ENCODE measurements at places on chromosomes 6 and 20.

GRCh38 chr6:3321042-3321441 lies 62.3 kb downstream of the PSMG4 start:
- DNase-seq: no peak

- DNase-seq: no peak
Observed at GRCh38 chr6:33103776-33104175, 28.0 kb downstream of the HLA-DPB1 start.

DNA sequence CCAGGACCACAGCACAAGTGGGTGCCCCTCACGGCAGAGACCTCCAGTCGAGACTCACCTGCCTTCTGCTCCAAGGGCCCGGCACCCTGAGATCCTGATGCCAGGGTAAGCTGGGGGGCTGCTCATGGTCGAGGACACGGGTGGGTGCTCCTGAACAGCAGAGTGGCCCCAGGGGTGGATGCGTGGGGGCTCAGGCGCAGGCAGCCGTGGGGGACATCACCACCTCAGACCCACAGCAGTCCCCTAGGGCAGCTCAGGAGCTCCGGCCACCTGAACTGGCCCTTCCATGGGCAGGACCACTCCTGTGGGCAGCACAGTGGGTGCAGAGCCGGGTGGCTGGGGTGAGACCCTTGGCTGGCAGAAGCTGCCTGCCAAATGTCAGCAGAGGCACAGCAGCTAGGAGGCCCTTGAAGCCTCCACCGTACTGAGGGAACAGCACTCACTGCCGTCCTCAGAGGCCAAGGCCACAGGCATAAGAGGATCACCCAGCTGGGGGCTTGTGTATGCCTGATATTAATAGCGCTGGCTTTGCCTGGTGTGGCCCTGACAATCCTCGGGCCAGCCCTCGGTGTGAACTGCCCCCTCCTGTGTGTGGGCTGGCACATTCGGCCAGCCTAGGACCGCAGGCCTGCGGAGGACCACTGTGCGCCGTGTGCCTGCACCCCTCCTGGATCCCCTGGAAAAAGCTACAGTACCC lies 5.4 kb downstream of the UCKL1 start:
- DNase-seq: no peak

DNA sequence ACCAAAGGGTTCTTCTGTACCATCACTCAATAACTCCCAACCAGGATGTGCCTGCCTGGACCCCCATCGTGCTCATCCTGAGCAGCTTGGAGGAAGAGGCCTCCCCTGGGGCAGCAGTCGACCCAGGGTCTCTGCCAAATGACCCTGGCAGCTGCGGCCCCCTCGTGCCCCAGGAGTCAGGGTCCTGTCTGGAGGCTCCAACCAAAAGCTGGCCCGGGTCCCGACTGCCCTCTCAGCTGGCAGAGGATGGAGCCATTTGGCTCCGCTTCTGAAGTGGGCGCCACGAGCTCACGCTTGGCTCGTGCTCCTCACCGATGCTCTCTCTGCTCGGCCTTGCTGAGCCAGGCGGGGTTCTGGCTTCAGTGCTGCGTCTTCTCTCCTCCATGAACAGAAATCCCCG lies 56.8 kb downstream of the TFAP2C start:
- no peak for DNase-seq

GRCh38 chr20:50456452-50457324 lies 53.5 kb upstream of the PTPN1 start:
- DNase-seq: no peak
